ENCODE measurements at places on chromosomes 16 and 17.

DNA sequence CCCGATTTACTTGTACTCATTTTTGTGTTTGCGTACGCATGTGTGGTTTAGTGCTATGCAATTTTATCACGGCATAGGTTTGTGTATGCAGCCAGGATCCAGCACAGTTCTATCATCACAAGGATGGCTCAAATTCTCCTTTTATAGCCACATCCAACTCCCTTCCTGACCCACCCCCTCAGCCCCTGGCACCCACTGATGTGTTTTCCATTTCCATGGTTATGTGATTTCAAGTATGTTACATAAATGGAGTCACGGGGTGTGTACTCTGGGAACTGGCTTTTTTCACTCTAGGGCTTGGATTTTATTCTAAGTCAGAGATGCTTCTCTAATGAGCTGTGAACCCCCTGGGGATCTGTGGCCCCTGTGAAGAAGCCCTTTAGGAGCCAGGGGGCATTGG, 16.8 kb downstream of the IL4R start:
- no peak for DNase-seq

DNA sequence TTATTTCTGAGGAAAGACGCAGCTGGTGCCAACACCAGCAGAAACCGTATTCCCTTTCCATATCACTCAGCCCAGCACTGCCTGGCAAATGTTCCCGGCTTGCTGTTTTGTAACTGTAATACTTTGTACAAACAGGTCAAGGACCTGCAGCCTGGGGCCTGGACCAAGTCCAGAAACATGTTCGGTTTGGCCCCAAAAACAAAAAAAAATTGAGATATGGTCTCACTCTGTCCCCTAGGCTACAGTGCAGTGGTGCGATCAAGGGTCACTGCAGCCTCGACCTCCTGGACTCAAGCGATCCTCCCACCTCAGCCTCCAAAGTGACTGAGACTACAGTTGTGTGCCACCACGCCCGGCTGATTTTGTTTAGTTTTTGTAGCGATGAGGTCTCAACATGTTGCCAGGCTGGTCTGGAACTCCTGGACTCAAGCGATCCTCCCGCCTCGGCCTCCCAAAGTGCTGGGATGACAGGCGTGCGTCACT, 1.2 kb downstream of the HAGH start:
- no peak for DNase-seq

- DNase-seq = no peak
Measured at GRCh38 chr16:68450741-68451255, 2.5 kb upstream of the SMPD3 start.

GRCh38 chr17:75893305-75894048, 3.3 kb downstream of the TRIM65 start:
- no peak for DNase-seq

GRCh38 chr17:62703776-62704380, 76.4 kb downstream of the MRC2 start:
- peak; percentile 80 for DNase-seq

DNA sequence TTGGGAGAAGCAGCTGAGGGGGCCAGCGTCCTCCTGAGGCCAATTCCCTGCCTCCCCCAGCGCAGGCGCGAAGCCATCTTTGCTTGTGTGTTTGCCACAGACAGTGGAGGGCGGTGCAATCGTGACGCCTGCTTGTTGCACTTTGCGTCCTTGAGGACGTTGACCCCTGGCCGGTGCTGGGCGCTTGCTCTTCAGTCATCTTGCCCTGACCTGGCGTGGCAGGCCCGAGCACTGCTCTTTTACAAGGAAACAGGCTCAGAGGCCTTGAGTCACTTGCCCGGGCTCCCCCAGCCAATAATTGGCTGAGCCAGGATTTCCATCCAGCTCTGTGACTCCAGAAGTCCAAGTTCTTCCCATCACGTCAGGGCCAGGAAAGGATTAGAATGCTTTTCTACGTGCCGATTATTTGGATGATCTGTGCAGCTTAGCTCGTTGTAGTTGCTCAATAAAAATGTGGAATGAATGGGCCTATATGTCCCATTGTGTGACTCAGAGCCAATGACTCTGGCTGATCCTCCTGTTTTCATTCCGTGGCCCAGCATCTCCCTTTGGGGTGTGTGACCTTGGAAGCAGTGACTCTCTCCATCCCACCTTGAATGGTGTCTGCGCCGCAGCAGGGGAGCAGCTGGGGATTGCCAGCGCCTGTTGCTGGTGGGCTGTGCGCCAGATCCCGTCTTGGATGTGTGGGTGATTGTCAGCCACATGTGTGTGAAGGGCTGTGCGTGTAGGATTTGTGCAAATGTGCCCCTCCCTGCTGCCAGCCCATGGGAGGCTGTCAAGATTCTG, 214.1 kb downstream of the SEC14L1 start:
- DNase-seq = no peak

- DNase-seq = no peak
Measured at GRCh38 chr17:20961586-20961985, 81.2 kb downstream of the USP22 start.

DNA sequence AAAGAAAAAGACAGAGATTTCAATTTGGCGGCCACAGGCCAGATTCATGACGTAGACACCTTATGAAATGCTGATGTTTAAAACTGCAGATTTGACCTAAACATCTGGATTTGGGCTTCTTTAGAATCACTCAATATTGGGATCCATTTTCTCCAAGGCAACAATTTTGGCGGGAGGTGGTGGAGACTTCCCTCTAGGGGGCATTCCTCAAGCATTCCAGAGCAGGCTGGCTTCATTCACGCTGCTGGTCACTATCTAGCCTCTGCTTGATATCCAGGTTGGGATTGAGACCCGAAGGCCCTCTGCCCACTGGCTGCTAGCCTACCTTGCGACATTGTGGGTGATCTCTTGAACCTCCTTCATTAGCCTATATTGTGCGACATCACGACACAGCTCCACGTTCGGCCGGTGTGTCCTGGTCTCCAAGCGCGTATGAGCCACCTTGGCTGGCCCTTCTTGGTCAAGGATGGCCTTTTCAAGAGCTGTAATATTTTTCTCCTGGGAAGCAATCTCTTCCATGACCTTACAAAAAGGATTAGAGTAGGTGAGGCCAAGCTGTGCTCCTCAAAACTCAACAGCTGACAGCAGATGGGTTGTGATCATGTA, 24.5 kb downstream of the FBXO39 start:
- DNase-seq = no peak

- no peak for DNase-seq
Measured at GRCh38 chr17:76383546-76384221, 725 bp upstream of the SPHK1 start.

- DNase-seq = no peak
Measured at GRCh38 chr16:52561910-52562741, 15.2 kb upstream of the TOX3 start.

DNA sequence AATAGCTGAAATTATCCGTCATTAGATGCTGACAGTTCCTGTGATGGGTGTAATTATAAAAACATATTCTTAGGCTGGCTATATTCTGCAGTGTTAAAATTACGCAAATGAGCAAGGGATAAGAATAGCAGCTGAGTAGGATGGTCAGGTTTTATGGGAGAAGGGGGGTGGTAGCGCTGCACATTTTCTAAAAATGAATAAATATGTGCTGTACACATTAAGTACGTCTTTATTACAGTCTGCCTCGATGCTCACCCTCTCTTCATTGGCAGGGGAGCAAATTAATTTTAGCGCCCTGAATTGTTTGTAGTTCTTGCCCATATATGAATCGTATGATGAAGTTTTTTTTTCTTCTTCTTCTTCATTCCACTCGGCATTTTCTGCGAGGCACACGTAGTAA, 244.2 kb downstream of the SNX29 start:
- no peak for DNase-seq

- DNase-seq = peak; percentile 81
Measured at GRCh38 chr17:5078106-5079028, at the start of gene ZFP3. TSS of gene ZFP3 (plus strand) at chr17:5078467. CDS start at chr17:5091505, 13,038 bp downstream.

GRCh38 chr16:21950782-21951521, 2.2 kb upstream of the UQCRC2 start:
- DNase-seq = no peak

- peak; percentile 4 for DNase-seq
Measured at GRCh38 chr16:8730335-8730915, 56.0 kb downstream of the ABAT start.

Measured in hippocampal formation (tissue), 2 donors.